ENCODE measurements at places on chromosomes 16 and 17.

GRCh38 chr17:19683117-19683516 is 33.3 kb downstream of the SLC47A2 start:
- DNase-seq, result no peak

DNA sequence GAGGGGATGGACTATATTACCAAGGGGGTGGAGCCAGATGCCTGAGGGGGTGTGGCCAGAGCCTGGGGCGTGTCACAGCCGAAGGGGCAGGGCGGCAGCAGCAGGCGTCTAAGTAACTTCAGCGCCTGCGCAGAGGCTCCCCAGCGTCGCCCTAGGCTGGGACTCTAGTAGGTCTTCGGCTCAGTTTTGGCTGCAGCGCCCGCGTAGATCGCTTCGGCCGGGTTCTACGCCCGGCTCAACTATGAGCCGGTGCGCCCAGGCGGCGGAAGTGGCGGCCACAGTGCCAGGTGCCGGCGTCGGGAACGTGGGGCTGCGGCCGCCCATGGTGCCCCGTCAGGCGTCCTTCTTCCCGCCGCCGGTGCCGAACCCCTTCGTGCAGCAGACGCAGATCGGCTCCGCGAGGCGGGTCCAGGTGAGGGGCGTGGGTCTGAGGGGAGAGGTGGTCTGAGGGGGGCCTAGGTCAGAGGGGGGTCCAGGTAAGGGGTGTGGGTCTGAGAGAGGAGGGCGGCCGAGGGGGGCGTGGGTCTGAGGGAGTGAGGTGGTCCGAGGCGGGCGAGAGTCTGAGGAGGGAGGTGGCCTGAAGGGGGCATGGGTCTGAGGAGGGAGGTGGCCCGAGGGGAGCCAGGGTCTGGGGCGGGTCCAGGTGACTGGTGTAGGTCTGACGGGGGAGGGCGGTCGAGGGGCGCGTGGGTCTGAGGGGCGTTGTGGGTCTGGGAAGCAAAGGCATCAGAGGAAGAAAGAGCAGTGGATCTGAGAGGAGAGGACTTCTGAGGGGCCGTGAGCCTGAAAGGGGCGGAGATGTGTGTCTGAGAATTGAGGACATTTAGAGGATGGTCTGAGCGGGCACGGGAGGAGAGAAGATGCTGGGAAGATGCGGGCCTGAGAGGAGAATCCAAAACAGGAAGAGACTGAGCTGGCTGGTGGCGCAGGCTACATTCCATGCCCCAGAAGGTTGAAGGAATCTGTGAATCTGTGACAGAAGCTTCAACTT is at the start of gene LPCAT2:
LPCAT2 (plus strand) TSS at position 132 of the 991 bp plus-strand sequence; CDS start at position 242, 110 bp downstream.
- DNase-seq, result peak; percentile 85

DNA sequence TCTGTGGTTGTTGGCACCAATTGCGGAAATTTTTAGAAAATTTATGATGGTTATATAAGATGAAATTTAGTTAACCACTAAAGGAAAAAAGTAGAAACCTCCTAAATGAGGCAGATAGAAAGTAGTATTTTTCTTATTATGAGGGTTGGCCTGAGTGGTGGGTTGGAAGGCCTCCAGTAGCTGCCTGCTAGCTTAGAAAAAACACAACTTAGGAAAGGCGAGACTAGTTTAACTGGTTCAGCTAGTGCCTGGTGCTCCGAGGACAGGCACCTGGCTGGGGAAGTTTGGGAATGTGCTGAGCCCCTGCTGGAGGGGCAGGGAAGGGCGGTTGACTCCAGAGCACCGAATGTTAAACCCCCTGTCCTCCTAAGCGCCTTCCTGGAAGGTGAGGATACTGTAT is 19.9 kb downstream of the LDHD start:
- no peak for DNase-seq

DNA sequence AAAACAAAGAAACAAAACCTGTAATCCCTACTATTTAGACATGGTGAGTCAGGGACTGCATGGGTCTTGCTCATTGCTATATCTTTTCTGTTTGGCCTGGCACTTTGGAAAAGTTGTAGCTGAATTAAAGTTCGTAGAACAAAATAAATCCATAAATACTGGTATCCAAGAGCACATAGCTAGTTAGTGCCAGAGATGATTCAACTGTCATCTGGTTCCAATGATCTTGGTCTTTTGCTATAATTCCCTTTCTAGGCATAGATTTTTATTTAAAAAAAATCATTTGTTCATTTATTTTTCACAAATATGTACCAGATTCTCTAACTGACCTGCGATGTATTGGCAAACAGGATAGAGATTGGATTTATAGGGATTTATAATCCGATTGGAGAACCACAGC is 1436.1 kb upstream of the GOT2 start:
- no peak for DNase-seq

Measured in SW480 (cell line).